Fibroblast of mammary gland (primary cell): ENCODE measurements at places on chromosomes 6 and 20.

DNA sequence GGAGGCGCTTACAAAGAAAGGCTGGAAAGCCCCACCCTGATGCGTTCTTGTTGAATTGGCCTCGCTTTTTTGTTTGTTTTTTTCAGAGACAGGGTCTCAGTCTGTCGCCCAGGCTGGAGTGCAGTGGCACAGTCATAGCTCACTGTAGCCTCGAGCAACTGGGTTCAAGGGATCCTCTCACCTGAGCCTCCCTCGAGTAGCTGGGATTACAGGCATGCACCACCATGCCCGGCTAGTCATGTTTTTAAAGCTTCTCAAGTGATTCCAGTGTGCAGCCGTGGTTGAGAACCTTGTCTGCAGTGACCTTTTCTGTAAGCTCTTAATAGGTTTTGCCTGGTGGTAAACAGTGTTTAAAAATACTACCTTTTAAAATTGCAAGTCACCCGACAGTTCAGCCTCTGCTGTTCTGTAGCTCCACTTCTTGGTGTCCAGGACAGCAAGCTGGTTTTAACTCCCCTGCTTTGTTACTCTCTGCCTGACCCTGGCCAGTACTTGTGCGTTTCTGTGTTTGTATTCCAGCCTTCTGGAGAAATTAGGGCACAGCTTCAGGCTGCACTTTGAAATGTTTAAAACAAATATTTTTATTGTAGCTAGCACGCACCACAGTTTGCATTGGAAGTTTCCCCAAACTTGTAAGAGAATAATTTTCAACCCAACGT lies 54.4 kb downstream of the KDM1B start:
- no peak for DNase-seq

DNA sequence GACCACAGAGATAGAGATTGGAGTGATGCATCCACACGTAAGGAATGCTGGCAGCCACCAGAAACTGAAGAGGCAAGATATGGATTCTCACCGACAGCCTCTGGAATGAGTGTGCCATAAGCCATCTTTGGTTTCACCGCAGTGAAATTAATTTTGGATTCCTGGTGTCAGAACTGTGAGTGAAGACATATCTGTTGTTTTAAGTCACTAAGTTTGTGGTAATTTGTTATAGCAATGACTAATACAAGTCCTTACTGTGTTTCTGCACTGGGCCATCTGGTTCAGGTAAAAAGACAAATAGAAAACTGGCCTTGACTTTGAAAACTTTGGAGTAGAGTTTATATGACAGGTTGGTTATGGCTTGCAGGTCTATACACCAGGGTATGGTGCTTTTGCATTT lies 261.9 kb downstream of the PHF3 start:
- peak; percentile 86 for DNase-seq

- no peak for DNase-seq
Measured at GRCh38 chr6:159390381-159390780, 221.2 kb downstream of the FNDC1 start.

GRCh38 chr20:19688031-19688806 lies 69.8 kb upstream of the RIN2 start:
- peak; percentile 85 for DNase-seq

DNA sequence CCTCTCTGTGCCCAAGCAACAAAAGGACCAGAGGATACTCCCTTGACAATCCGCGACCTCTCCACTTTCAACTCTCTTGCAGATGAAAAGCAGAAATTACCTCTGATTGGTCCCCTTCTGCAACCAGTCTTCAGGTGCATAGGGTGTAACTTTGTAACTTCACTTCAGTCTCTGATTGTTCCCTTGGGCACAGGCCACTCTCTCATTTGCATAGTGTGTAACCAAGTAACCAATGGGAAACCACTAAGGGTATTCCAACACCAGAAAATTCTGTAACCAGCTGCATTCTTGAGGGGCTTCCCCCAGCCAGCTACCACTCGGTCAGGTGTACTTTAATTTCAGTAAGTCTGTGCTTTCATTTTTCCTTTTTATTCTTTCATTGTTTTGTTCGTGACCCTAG lies 4.4 kb upstream of the RAET1L start:
- DNase-seq, result no peak

GRCh38 chr6:158910484-158911440 lies 89.2 kb downstream of the RSPH3 start:
- no peak for DNase-seq

DNA sequence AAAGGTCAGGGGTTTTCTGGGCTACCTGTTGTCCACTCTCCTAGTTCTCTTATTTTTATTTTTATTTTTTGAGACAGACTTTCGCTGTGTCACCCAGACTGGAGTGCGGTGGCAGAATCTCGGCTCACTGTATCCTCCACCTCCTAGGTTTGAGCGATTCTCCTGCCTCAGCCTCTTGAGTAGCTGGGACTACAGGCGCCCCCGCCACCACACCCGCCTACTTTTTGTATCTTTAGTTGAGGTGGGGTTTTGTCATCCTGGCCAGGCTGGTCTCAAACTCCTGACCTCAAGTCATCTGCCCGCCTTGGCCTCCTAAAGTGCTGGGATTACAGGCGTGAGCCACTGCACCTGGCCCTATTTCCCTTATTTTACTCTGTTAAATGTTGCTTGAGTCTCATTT lies 149.0 kb downstream of the EYA4 start:
- DNase-seq, result no peak

DNA sequence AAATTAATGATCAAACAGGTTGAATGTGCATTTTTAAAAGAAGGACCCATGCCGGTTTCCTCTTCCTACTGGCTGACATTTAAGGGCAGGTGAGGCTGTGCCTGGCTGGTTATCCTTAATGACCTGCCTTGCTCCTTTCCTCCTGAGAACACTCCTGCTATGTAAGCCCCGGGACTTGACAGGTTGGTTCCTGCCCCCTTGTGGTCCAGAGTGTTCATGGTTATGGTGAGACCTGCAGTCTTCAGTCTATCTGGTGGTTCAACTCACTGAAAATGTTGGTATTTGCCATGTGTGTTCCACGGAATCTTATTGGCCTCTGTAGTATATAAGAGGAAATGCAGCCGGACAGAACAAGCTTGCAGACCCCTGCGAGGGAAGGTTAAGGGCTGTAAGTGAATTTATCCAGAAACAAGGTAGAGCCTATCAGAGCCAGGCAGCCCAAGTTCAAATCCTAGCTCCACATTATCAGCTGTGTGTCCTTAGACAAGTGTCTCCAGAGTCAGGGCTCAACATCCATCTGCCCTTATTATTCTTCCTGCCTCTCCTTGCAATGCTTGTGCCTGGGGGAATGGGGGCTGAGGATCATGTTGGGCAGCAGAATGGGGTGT lies 5.2 kb upstream of the BPIFA3 start:
- peak; percentile 44 for DNase-seq
